ENCODE measurements at places on chromosomes 7 and 10.

DNA sequence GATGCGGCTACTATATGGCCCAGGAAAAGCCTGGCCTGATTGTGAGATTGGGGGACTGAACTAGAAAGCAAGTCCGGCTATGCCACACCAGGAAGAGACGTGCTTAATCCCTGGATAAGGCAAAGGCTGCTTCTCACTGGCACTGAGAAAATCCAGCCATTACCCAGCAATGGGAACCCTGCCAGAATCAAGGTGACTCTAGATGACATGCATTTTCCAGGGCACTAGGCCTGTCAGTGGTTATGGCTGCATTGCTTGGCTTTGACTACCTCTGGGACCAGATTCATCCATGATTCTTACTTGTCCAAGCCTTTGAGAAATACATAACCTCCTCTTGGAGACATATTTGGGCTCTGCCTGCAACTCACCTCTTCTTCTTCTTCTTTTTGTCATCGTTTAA is 317.2 kb downstream of the GRID1 start:
- no peak for DNase-seq

DNA sequence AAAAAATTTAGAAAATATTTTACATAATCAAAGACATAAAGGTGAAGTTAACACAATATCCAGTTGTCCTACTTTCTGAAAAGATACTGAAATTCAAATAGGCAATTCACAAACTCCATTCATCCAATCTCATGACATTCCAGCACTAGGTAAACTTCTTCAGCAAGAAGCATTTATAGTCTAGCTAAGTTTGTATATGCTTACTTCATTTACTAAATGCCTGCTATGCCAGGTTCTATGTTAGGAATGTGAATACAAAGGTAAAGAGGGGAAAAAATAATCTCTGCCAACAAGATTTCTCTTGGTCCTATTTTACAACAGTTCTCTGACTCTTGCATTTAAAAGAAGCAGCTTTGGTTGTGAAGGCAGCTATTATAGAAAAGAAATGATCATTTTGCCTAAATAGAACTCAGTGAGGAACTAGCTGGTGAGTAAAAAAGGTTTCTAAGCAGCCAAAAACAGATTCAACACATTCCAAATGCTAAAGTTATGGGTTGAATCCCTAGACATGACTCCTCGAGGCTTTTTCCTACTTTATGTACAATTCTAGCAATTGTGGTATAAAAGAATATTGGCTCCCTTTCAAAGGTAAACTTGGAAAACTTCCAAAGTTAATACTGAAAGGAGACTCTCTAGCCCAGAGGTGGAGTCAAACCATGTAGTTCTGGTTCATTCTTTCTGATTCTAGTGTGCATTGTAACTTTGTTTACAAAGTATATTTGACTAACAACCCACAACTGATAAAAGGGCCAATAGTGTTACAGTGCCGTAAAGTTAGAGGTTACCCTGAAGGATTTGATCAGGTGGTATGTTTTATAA is 30.9 kb upstream of the KLHL7 start:
- DNase-seq: peak; percentile 79

DNA sequence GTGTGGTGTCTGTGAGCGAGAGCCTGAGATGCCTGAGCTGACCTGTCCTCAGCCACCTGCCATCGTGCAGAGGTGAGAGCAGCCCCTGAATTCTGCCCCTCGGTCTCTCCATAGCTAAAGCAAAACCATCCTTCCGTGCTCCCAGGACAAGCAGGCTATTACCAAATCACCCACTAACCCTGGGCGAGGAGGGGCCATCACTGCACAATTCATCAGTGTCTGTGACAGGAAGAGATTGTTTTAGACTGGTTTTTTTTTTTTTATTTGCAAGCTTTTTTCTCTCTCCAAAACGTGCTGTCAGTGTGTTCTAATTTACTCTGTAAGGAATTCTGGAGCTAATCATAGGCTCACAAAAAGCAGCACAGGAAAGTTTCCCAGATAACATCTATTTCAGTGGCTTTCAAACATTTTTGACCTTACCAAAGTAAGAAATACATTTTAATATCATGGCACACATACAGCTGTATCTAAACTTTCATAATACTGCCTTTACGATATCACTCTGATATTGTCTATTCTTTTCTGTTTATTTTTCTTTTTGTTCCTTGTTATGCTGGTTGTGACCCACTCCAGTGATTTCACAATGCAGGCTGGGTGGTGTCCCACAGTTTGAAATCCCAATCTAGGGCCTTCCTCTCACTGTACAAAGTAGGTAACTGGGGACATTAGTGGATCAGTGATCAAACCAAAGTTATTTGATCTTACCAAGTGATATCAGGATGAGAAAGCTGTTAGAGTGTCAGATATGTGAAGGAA is 62.8 kb downstream of the EGFR start:
- DNase-seq: no peak

DNA sequence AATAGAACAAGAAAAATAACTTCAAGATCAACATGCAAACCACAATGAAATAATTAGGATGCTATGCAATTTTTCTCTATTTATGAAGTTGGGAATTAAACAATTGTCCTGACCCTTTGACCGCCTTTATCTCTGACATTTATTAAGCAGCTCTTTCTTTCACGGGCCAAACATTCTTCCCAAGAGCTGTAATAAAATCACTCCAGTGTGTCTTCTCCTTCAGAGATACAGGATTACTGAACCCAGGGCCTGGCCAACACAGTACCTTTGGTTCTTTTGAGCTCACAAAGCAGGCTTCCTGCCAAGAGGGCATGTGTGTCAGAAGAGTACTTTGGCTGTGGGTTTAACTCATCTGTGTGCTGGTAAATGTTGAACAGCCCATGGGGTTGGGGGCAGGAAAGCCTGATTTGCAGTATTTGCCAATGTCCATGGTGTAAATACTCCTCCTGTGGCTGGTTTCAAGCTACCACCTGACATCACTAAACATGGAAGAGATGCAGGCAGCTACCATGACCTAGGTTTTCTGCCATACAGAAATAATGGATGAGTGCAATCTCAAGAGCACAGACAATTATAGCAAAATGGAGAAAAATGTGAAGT is 121.7 kb downstream of the FANK1 start:
- peak; percentile 11 for DNase-seq

DNA sequence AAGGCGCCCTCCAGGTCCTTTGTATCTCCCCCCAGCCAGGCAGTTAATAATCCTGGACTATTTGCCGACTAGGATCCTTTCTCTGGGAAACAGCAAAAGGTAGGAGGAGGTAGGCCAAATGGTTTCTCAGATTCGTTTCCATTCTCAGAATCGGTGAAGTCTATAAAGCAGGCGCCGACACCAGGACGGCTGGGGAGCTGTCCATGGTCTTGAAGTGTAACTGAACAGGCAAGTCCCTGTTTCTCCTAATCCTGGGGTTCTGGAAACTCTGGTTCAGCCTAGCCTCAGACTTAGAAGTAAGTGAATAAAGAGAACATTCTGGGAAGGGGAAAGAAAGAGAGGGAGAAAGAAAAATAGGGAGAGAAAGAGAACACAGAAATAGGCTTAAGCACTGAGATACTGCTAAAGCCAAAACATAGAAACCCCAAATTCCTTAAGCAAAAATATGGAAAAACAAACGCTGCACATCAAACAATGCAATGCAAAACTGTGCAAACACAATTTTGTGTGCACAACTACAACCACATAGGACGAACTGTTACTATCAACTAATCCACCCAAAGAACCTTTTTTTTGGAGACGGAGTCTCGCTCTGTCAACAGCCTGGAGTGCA is 11.1 kb upstream of the INA start:
- peak; percentile 28 for DNase-seq

GRCh38 chr7:74262639-74263398 is 8.6 kb upstream of the RFC2 start:
- DNase-seq: no peak

GRCh38 chr7:101783381-101784181 is 33.8 kb upstream of the CUX1 start:
- DNase-seq: no peak

GRCh38 chr7:80781561-80781979 is 137.3 kb downstream of the SEMA3C start:
- peak; percentile 85 for DNase-seq

DNA sequence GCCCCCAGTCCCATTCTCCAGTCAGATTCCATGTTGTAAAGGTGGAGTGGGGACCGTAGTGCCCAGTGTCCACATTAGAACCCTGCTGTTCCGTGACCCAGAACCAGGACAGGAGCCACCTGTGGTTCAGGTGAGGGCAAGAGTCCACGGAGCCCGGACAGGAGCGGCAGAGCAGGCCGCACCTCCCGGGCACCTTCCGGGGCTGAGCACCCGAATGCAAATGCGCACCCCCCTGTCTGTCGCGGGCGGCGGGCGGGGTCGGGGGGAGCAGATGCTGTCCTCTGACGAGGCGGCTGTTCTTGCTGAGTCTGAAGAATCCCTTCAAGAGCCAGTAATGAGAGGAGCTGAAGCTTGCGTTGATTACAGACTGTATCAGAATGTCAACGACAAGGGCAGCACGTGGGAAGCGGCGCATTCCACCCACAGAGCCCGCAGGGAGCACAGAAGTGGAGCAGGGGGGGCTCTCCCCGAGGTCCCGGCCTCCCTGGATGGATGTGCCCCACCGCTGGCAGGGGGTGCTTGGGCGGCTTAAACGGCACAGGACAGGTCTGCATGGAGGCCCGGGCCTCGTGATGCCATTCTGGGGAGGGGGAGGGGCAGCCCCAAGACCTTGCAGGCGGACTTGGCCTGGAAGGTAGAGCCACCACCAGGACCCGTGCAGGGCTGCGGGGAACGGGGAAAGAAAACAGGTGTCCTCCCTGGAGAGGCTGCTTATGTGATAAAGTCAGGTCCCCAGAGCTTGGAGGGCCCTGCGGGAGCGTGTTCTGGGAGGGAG is 407.5 kb upstream of the RNF32 start:
- DNase-seq: no peak

Data from H4 (cell line).